ENCODE measurements at places on chromosomes 1 and 21.

GRCh38 chr1:202131956-202132821 lies 9.5 kb downstream of the GPR37L1 start:
- DNase-seq = no peak
- no peak overlapping the region for H3K4me3 ChIP-seq
- H3K36me3 ChIP-seq = no peaks in the 10 kb centered on the region
- H3K27ac ChIP-seq = peak overlapping the region; percentile 22

DNA sequence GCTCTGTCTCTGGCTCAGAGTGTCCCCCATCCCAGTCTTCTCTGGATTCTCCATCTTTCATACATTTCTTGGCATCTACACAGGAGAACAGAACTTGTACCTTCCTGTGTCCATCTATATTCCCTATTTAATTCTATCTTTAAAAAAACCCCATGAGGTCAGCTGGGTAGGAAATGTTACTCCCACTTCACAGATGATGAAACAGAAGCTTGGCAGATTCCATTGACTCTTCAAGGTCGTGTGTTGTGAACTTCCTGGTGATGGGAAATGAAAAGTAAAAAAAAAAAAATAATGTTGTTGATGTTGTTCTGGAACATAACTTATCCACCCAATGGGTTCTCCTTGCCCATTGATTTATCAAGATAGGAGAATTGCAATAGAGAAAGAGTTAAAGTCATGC lies 8.9 kb downstream of the CHI3L2 start:
- H3K27ac ChIP-seq = no peak overlapping the region
- no peak for DNase-seq
- peaks cover 2% of the 10 kb centered on the region for H3K27me3 ChIP-seq
- H3K4me1 ChIP-seq = peaks cover 6% of the 10 kb centered on the region
- peaks cover 7% of the 10 kb centered on the region for H3K36me3 ChIP-seq

- DNase-seq = no peak
- H3K27me3 ChIP-seq = peaks cover 8% of the 10 kb centered on the region
- no peaks in the 10 kb centered on the region for H3K36me3 ChIP-seq
- H3K4me3 ChIP-seq = peak overlapping the region; percentile 50
- peak overlapping the region; percentile 68 for H3K27ac ChIP-seq
- H3K4me1 ChIP-seq = peaks cover 36% of the 10 kb centered on the region
Observed at GRCh38 chr1:180247580-180247979, 17.5 kb downstream of the LHX4 start.

- no peak for DNase-seq
- peaks cover 3% of the 10 kb centered on the region for H3K27me3 ChIP-seq
- H3K4me3 ChIP-seq = no peak overlapping the region
- H3K27ac ChIP-seq = no peak overlapping the region
- H3K4me1 ChIP-seq = no peaks in the 10 kb centered on the region
Observed at GRCh38 chr21:33821503-33822322, 93.9 kb downstream of the ATP5PO start.

DNA sequence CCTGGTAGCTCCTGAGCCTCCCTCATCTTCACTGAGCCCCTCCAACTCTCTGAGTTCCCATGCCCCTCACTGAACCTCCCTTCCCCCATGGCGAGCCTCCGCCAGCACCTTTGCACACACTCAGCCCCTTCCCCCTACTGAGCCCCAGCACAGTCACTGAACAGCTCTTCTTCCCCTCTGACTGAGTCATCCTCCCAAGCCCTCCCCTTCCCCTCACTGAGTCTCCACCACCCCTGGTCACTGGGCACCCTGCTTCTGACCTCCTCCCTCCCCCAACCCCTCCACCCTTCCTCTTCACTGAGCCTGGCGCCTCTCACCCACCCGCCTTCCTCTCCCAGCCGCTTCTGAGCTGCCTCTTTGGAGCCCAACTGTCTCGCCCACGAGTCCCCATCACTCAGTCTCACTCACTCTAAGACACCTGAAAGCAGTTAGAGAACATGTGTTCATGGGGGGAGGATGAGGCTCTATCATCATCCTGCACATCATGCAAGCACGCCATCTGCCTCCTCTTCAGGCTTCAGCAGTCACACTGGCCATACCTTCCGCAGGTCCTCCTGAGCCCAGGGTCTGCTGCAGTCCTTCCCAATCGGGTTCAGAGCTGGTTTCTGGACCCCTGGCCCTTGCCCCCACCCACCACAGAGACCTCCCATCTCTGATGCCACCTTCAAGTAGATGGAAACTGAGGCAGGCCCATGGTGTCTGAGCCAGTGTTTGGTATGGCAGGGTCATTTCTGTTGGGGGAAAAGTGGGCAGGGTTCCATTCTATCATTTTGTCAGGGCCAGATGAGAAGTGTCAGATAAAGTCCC lies 2.0 kb upstream of the TRNP1 start:
- H3K27me3 ChIP-seq = peaks cover 13% of the 10 kb centered on the region
- no peak overlapping the region for H3K4me3 ChIP-seq
- no peak overlapping the region for H3K27ac ChIP-seq
- peaks cover 2% of the 10 kb centered on the region for H3K4me1 ChIP-seq
- DNase-seq = no peak

GRCh38 chr1:53507116-53507820 lies 48.1 kb downstream of the DMRTB1 start:
- no peak overlapping the region for H3K27ac ChIP-seq
- H3K27me3 ChIP-seq = peaks cover 2% of the 10 kb centered on the region
- peak; percentile 12 for DNase-seq
- H3K36me3 ChIP-seq = no peaks in the 10 kb centered on the region
- H3K4me1 ChIP-seq = peaks cover 16% of the 10 kb centered on the region

DNA sequence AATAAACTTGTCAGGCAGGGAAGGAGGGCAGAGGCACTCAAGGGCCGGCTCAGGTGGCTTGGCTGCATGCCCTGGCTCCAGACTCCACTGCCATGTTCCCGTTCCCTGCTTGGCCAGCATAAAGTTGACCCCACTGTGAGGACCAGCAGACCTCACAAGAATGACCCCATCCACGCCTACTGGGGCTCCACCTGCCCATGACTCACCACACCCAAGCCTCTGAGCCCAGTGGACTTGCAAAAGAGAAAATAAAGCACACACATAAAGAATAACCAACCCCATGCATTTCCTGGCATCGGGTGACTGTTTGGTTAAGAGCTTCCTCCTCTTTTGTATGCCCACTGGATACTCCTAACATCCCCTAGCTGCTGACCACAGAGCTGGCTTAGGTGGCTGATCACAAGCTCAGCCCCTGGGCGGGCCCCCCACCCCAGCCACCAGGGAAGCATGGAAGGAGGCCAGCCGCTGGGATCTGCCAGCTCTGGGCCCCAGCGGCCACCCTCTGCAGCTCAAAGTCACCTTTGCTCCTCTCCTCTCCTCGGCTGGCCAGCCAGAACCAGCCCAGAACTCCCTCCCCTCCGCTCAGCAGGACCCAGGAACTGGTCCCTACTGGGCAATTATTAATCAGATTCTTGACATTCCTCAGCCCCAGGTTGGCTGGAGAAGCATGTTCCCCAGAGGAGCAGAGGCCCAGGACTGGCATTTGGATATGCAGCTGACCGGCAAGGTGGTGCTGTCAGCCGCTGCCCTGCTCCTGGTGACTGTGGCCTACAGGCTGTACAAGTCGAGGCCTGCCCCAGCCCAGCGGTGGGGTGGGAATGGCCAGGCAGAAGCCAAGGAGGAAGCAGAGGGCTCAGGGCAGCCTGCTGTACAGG lies at the start of gene KLHDC7A:
Gene KLHDC7A (plus strand): TSS at position 616 of the 875 bp plus-strand sequence. CDS start 52 bp downstream, at position 668.
- H3K4me3 ChIP-seq = no peak within 1 kb of the TSS
- H3K4me1 ChIP-seq = peaks cover 13% of the 10 kb centered on the region
- H3K27me3 ChIP-seq = peaks cover 6% of the 10 kb centered on the region
- no peaks in the 10 kb centered on the region for H3K36me3 ChIP-seq

GRCh38 chr1:45340816-45341466 lies 701 bp upstream of the MUTYH start:
- H3K4me3 ChIP-seq = peak overlapping the region; percentile 100
- peak overlapping the region; percentile 71 for H3K27ac ChIP-seq
- DNase-seq = no peak
- H3K4me1 ChIP-seq = no peaks in the 10 kb centered on the region

GRCh38 chr1:54608566-54609230 lies 14.6 kb downstream of the FAM151A start:
- DNase-seq = no peak
- peak overlapping the region; percentile 33 for H3K27ac ChIP-seq
- H3K27me3 ChIP-seq = peaks cover 17% of the 10 kb centered on the region
- no peaks in the 10 kb centered on the region for H3K36me3 ChIP-seq
- H3K4me3 ChIP-seq = no peak overlapping the region
- H3K4me1 ChIP-seq = peaks cover 15% of the 10 kb centered on the region

GRCh38 chr1:163730411-163730821 lies 408.7 kb downstream of the NUF2 start:
- no peak for DNase-seq
- no peak overlapping the region for H3K27ac ChIP-seq
- H3K4me3 ChIP-seq = no peak overlapping the region
- H3K27me3 ChIP-seq = no peaks in the 10 kb centered on the region

- H3K36me3 ChIP-seq = peaks cover 12% of the 10 kb centered on the region
- H3K27me3 ChIP-seq = peaks cover 9% of the 10 kb centered on the region
- peak; percentile 85 for DNase-seq
Observed at GRCh38 chr21:45981151-45982091, at the start of gene COL6A1. COL6A1 (plus strand) TSS chr21:45981770; CDS start chr21:45981851, 81 bp downstream.

GRCh38 chr1:227002531-227003049 lies 62.5 kb downstream of the COQ8A start:
- DNase-seq = no peak
- H3K4me1 ChIP-seq = peaks cover 30% of the 10 kb centered on the region
- no peak overlapping the region for H3K4me3 ChIP-seq
- no peak overlapping the region for H3K27ac ChIP-seq
- peaks cover 10% of the 10 kb centered on the region for H3K27me3 ChIP-seq

GRCh38 chr1:233873666-233874065 lies 30.8 kb upstream of the SLC35F3 start:
- no peaks in the 10 kb centered on the region for H3K36me3 ChIP-seq
- H3K4me1 ChIP-seq = no peaks in the 10 kb centered on the region
- no peak overlapping the region for H3K27ac ChIP-seq
- DNase-seq = no peak

DNA sequence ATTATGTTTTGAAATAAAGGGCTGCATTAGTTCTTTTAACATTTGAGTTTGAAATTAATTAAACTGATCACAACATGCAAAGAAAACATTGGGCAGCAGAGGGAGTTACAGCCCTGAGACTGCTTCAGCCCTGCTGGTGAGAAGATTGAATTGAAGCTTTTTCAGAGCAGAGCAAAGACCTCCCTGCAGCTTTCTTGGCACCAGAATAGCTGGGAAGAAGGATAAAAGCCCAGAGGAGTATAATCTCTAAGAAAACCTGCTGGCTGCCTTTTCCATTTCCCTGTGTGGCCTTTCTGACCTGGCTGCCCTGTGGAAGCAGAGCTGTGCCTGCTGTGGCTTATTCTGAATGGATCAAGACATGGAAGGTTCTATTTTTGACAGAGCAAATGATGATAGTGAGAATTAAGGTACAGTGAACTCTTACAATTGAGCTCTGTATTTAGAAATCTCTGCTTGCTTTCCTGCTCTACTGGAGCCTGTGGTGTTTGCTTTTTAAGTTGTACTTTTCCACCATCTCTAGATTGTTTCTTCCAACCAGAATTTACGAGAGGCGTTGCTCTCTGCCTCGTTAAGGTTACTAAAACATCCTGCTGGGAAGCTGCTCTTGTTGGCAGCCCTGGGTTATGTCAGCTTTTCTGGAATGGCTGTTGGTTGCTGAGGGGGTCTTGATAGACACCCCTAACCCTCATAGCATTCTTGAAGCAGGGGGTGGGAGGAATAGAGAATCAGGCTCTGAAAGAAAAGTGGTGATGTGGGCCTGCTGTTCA lies 9.9 kb downstream of the SNRPE start:
- H3K36me3 ChIP-seq = no peaks in the 10 kb centered on the region
- peak; percentile 21 for DNase-seq
- no peak overlapping the region for H3K27ac ChIP-seq
- H3K27me3 ChIP-seq = no peaks in the 10 kb centered on the region
- no peak overlapping the region for H3K4me3 ChIP-seq

DNA sequence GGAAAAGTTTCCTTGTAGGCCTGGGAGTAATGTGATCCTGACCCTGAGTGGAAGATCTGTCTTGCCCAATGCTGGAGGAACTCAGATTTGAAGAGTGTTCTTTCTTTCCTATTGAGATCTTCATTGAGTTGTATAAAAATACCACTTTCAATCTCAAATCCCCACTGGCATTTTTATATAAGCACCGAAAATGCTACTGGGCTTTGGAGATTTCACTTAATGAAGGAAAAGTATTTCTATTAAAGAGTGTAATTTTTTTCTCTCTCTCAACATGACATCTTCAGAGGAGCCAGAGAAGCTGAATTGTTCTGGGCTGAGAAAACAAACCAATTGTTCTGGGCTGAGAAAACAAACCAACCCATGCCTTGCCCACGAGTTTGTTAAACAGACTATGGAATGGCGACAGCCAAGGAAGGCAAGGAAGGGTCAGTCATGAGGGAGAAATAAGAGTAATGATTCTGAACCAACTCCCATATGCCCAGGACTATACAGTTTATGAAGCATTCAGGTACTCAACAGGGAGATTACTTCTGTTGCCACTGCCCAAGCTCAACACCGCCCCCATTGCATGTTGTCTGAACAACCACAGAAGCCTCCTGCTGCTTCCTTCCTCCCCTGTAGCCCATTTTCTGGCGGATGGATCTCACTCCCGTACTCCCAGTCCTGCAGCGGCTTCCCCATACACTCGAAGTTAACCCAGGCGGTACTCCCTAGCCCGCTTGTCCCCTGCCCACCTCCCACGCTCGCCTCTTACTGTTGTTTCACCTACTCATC lies 103.2 kb downstream of the BEND5 start:
- no peak overlapping the region for H3K27ac ChIP-seq
- peak; percentile 43 for DNase-seq
- peaks cover 34% of the 10 kb centered on the region for H3K4me1 ChIP-seq
- no peaks in the 10 kb centered on the region for H3K36me3 ChIP-seq

GRCh38 chr1:227092069-227092468 lies 152.0 kb downstream of the COQ8A start:
- H3K27ac ChIP-seq = no peak overlapping the region
- peaks cover 7% of the 10 kb centered on the region for H3K36me3 ChIP-seq
- peaks cover 7% of the 10 kb centered on the region for H3K4me1 ChIP-seq
- H3K27me3 ChIP-seq = no peaks in the 10 kb centered on the region
- no peak overlapping the region for H3K4me3 ChIP-seq

DNA sequence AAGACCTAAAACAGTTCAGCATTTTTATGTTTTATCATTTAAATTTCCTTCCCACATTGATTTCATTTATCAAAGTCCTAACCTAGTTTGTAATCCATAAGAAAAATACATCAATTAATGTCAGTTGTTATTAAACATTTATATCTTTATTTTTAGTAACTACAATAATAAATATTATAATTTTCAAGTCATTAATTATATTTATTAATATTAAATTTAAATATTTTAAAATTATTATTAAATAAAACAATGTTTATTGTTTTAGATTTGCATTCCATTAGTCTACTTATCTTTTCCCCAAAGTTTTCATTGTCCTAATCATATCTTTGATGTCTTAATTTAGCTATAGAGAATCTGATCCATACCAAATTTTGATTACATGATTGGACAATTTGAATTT lies 368.9 kb downstream of the PLA2G4A start:
- H3K27me3 ChIP-seq = no peaks in the 10 kb centered on the region
- H3K4me1 ChIP-seq = no peaks in the 10 kb centered on the region
- no peak overlapping the region for H3K27ac ChIP-seq
- DNase-seq = no peak
- no peak overlapping the region for H3K4me3 ChIP-seq
- no peaks in the 10 kb centered on the region for H3K36me3 ChIP-seq

- no peak for DNase-seq
- no peak overlapping the region for H3K27ac ChIP-seq
- H3K4me3 ChIP-seq = no peak overlapping the region
- peaks cover 10% of the 10 kb centered on the region for H3K36me3 ChIP-seq
- peaks cover 15% of the 10 kb centered on the region for H3K4me1 ChIP-seq
Observed at GRCh38 chr1:233019778-233020325, 69.4 kb downstream of the NTPCR start.
